ENCODE measurements at places on chromosomes 12 and 14.
A peak's percentile ranks its signal among the peaks of the same experiment; 100 is the strongest.

DNA sequence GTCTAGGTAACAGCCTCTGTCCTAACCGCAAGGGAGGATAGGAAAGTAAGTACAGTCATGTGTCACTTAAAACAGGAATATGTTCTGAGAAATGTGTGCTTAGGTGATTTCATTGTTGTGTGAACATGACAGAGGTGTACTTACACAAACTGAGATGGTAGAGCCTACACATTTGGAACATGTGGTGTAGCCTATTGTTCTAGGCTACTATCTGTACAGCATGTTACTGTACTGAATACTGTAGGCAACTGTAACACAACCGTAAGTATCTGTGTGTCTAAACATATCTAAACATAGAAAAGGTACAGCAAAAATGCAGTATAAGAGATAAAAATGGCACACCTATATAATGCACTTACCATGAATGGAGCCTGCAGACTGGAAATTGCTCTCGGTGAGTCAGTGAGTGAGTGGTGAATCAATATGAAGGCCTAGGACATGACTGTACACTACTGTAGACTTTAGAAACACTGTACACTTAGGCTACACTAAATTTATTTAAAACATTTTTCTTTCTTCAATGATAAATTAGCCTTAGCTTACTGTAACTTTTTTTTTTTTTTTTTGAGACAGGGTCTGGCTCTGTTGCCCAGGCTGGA is 13.2 kb upstream of the MDM2 start:
- DNase-seq, result peak; percentile 79

GRCh38 chr14:74649167-74649566 is 37.1 kb upstream of the LTBP2 start:
- DNase-seq, result no peak

- DNase-seq, result no peak
Observed at GRCh38 chr12:54017027-54017788, 8.4 kb downstream of the HOXC8 start.

- DNase-seq, result peak; percentile 39
Observed at GRCh38 chr14:102917469-102918211, 4.8 kb upstream of the AMN start.

GRCh38 chr14:92584816-92585215 is 71.2 kb downstream of the RIN3 start:
- DNase-seq, result peak; percentile 53

DNA sequence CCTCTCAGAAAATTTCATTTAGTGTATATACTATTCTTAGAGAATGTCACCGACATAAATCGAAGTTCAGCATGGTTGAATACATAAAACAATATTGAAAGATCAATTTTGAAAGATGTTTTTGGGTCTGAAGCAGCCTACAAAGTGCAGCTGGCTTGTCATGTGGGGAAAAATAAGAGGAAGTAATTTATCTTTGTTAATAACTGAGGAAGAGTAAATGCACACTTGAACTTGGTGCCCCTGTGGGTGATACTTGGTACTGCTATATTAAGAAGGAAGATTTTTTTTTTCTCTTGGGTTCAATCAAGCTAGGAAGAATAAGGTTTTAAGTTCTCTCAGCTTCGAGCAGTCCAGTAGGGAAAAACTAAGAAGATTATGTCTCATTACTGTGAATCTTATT is 661.3 kb downstream of the RPL10L start:
- DNase-seq, result no peak

- no peak for DNase-seq
Observed at GRCh38 chr14:94942601-94943000, 172.7 kb upstream of the GSC start.

DNA sequence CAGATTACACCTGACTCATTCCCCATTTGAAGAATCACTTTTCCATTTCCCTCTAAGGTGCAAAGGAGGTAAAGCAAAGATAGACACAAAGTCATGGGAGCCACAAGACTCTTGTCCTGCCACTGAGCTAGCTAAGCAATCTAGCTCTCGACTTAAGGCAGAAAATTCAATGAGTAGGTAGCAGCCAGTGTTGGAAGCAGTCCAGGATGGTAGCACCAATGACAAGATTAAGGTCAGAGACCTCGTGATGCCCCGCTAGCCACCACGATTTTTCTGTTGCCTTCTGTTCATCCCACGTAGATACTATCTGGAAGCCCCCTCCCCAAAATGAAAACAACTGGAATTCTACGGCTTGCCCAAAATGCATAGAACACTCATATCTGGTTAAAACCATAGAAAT is 1.4 kb downstream of the VAMP1 start:
- DNase-seq, result no peak

- no peak for DNase-seq
Observed at GRCh38 chr12:122204167-122205052, 901 bp downstream of the B3GNT4 start.

DNA sequence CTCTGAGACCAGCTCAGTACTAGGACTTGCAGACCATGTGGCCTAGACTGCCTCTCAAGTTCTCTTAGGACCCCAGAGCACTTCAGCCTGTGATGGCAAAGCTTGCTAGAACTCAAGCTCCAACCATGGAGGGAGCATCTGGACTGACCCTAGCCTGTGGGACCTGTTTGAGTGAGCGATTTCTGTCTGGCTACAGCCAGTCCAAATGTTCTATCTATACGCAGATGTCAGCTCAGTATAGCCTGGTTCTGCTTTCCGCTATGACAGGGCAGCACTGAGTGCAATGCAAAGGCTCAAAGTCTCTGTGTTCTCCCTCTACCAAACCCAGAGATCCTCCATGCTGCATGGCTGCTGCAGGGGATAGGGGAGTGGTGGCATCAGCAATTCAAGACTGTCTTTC is 20.7 kb upstream of the PPM1H start:
- DNase-seq, result no peak

- DNase-seq, result no peak
Observed at GRCh38 chr14:27386391-27386790, 788.6 kb upstream of the NOVA1 start.

- DNase-seq, result no peak
Observed at GRCh38 chr14:101133068-101133467, 229.5 kb upstream of the RTL1 start.

DNA sequence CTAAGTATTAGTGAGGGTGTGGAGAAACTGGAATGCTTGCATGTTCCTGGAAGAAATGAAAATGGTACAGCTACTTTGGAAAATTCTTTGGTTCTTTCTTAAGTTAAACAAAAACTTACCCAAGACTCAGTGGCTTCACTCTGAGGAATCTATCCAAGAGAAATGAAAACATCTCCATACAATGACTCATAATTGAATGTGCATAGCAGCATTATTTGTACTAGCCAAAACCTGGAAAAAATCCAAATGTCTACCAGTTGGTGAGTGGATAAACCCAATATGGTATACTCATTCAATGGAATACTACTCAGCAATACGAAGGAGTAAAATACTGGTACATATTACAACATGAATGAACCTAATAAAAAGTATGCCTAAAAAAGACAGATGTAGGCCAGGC is 18.0 kb upstream of the CRACR2A start:
- peak; percentile 84 for DNase-seq

GRCh38 chr12:112450725-112451124 is 32.0 kb downstream of the PTPN11 start:
- DNase-seq, result no peak

- no peak for DNase-seq
Observed at GRCh38 chr14:32408018-32408417, 78.9 kb downstream of the AKAP6 start.

DNA sequence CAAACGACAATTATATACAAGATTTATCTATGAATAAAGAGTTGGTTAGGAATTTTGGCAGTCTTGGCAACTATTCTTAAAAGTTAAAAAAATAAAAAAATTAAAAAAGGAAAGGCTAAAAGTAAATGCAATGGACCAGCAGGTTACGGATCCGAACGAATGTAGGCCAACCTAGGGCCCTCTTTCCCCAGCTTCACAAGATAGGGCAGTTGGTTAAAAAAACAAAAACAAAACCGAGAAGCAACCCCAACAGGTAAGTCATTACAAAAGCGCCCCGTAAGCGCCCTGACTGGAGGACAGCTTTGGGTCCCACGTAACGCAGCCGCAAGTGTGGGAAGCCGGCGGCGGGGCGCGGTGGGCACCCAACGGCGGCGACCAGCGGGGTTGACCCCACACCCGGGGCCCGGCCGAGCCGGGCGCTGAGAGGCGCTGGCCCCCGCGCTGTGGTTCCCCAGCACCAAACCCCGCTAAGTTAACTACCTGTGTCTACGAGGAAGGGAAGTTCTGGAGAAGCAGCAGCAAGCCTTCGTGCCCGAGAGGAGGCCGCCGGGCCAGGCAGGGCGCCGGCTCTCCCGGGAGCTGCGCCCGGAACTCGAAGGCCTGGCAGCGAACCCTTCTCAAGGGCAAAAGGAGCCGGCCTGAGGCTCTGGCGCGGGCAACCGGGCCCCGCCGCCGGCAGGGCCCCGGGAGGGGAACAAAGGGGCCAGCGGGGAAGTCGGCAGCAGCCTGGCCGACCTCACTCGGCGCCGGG is 882 bp downstream of the HECTD1 start:
- peak; percentile 30 for DNase-seq

DNA sequence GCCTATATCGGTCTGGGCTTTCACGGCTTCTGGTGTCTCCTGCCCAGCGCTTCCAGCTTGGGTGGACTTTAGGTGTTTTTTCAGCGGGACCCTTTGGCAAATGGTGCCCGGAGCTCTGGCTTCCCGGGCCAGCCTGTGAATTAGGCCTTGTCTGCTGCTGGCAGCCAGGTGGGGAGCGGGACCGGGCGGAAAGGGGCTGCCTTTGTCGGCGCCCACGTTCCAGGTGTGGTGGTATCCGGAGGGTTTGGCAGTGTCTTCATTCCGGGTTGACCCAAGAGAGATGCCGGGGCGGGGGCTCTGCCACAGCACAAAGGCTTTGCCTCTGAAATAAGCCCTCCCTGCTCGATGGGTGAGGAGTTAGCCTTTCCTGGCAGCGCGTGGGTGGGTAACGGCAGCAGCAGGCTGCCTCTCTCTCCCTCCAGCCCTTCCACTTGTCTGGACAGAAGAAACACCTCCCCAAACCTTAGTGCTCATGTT is 9.5 kb downstream of the RFLNA start:
- no peak for DNase-seq

GRCh38 chr12:72281126-72281525 is 9.0 kb downstream of the TRHDE start:
- peak; percentile 76 for DNase-seq

GRCh38 chr12:7916936-7917335 is 19.1 kb downstream of the SLC2A3 start:
- DNase-seq, result no peak

DNA sequence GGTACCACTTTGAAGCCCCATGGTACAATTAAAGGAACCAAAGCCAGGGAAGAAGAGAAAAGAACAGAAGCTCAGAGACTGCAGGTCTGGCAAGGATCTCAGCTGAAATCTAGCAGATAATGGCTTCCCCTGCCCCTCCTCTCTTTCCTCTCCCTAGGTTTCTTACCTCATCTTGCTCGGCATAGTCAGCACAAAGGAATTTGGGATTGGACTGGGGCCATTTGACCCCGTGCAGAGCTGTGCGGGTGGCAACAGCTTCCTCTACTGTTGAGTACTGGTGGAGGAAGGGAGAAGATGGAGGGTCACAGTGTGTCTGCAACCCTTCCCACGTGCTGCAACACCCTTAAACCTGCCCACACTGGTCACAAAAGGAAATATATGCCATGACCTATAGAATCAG is 4.7 kb upstream of the CDH24 start:
- DNase-seq, result peak; percentile 95

GRCh38 chr12:117732761-117733548 is 235.8 kb downstream of the KSR2 start:
- no peak for DNase-seq

GRCh38 chr12:128318946-128319345 is 52.0 kb downstream of the TMEM132C start:
- no peak for DNase-seq

DNA sequence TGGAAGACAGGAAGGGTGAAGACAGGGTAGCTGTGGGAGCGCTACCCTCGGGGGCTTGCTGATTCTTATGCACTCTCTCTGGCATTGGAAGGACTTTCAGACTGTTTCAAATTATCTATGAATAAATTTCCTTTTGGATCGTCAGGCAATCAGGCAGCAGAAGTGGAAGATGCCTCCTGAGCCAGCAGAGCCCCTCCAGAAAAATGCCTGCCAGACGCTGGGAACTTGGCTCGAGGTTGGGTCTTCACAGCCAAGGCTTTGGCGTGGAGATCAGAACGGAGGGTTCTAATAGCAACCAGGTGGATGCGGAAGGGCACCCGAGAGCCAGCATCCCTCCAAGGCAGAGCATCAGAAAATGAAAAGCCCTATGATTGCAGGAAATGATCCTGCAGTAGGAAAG is 119.2 kb upstream of the RFLNA start:
- no peak for DNase-seq

DNA sequence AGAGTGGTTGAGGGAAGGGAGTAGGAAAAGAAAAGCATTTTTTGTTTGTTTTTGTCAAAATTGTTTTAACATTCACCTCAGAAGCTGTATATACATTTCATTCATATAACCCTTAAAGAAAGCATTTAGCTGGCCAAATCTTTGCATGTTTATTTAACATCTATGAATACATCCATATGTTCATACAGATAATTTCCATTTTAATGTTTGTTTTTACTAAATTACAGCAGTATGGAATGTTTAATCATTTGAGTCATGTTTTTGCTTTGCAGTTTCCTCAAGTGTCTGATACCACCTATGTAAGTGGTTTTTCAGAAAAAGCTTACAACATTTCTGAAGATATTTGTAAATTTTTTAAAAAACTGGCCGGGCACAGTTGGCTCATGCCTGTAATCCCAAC is 84.3 kb upstream of the ATF1 start:
- DNase-seq, result no peak

- no peak for DNase-seq
Observed at GRCh38 chr14:59301354-59301753, 112.9 kb downstream of the DAAM1 start.

- peak; percentile 94 for DNase-seq
Observed at GRCh38 chr14:71591929-71592328, 340.3 kb upstream of the RGS6 start.

- no peak for DNase-seq
Observed at GRCh38 chr14:106318700-106319099, 792.3 kb downstream of the TMEM121 start.

- DNase-seq, result no peak
Observed at GRCh38 chr12:45257185-45257930, 41.5 kb downstream of the ANO6 start.

DNA sequence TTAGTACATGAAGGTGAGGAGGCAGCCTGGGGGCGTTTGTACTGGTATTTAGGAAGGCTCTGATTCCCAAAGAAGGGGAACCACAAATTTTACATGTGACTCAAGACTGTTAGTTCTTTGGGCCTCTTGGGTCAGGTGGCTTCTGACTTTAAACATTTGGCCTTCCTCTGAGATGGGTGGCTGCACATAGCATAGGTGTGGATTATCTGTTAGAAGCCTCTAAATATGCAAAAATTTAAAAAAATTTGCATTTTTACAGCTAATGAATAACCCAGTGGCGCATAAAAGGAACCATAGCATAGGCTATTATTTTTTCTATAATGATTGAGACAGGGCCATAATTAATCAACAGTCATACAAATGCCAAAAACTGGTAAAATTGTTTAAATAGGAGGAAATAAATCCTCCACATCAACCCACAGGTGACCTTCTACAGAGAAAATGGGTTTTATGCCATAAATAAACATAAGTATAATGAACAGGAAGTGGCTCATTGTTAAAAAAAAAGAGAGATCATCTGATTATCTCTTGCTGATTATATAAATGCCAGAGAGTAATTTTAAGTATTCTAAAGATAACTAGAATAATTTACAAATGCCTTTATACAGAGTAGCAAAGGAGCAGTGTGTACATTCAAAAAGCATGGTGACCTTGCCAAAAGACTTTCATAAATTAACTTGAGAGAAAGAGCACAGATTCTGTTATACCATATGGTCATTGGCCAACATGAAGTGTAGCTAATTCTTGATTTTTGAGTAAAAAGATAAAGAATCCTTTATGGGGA is 284.2 kb upstream of the ATP2B1 start:
- DNase-seq, result no peak

GRCh38 chr12:4736091-4736490 is 15.9 kb downstream of the GALNT8 start:
- DNase-seq, result no peak
